Anterior cingulate cortex (tissue), 58 donors: ENCODE measurements at places on chromosomes 6 and 20.
A peak's percentile ranks its signal among the peaks of the same experiment; 100 is the strongest.

DNA sequence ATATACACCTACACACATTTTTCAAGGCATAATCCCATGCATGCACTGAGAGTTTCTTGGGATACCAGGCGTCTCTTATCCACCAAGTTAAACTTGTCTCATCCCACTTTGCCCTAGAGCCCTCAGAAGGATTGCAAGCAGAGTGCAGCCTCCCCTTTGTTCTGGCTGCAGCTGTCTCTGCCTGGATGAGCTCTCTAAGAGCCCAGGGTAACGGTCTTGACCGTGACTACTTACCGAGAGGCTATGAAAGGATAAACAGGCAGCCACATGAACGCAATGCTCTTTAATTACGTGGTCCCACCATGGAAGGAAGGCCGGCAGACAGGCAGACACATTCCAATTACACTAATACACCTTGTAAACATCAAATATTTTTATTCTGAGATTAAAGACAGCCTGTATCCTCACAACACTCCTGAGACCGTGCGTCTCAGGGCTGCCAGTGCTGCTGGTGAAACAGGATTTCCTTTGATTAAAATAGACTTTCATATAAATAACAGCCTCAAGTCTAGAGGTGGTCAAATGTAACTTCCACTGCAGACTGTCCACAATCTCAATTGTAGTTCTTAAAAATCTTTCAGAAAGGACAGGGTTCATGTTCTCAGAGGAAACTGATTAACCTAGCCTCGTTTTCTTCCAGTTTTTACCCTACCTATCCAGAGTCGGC lies 210.0 kb upstream of the PRDM1 start:
- no peak for DNase-seq

DNA sequence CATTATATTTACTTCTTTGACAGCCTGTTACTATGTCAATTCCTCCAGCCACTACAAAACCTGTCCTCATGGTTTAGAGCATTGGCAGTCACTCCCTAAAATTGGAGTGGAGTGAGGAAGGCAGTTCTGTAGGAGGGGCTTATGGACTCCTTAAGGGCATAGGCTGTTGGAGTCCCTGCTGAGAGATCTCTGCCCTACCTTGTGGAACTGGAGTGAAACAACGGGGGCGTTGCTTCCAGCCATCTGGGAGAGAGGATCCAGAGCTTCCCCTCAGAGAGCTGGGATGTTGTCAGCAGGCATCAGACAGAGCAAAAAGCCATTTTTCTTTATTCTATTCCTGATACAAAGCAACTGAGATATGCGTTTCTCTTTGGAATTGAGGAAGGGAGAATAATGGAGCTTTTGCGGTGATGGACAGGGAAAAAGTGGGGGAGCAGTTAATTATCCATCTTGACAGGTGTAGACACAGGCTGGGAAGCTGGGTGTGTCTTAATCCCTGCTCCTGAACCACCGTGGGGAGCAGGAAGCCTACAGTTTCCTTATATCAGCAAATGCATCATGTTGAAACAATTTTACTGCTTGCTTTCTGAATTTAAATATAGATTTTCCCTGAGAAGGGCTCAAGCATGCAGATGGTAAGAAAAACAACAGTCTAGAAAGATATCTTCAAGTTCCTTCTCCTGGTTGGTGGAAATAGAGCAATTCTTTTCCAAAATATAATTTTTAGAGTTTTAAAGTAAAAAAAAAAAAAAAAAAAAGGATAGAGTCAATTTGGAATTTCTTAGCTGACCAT lies 402.5 kb downstream of the PLCB1 start:
- DNase-seq: no peak

GRCh38 chr6:113924312-113924723 lies 46.6 kb downstream of the HDAC2 start:
- no peak for DNase-seq

DNA sequence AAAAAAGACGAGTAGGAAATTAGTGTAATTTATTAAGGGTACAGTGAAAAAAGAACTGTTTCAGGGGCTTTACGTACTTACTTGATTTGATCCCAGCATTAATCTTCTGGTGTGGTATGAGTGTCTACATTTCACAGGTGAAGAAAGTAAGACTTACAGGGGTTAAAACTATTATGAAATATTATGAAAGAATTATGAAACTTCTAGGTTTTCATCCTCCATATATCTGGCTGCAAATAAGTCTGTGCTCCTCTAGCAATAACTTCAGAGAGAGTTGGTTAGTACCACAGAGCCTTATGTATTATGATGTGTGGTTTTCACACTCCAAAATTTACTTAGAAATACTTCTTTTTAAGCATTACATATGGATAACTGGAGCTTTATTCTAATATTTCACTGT lies 41.9 kb downstream of the ZFAND3 start:
- DNase-seq: no peak

GRCh38 chr6:167984876-167985604 lies 12.4 kb upstream of the KIF25 start:
- DNase-seq: no peak

DNA sequence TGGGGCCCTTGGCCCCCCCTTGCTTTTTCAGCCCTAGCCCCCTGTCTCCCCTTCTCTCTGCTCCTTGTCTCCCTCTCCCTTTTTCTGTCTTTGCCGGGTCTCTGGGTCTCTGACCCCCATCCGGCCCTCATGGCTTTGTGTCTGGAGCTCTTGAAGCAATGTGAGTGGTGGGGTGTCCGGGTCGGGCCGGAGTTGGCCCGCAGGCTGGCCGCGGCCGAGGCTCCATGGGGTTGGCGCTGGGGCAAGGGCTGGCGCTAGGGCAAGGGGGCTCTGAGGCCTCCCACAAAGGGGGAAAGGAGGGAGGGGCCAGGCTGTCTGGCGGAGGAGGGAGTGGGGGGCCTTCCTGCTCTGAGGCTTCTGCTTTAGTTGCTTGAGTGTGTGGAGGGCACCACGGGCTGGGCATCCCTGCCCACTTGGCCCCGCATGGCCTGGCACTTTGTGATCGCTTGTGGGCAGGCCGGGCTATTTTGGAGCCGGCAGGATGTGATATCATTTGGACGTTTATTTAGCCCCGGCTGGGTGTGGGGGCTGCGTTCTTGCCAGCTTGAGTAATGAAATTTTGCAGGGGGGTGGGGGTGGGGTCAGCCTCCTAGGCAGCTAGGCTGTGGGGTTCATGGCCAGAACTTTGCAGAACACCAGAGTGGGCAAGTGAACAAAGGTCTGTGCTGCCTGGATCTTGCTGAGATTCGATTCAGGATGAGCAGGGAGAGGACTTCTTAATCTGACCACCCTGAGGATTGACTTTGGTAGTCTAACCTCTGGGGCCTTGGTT lies 78.7 kb upstream of the MYL9 start:
- peak; percentile 13 for DNase-seq

GRCh38 chr20:3672547-3673171 lies 9.2 kb downstream of the ADAM33 start:
- DNase-seq: no peak
